Endothelial cell of umbilical vein (primary cell): ENCODE measurements at places on chromosomes 12 and 14.

DNA sequence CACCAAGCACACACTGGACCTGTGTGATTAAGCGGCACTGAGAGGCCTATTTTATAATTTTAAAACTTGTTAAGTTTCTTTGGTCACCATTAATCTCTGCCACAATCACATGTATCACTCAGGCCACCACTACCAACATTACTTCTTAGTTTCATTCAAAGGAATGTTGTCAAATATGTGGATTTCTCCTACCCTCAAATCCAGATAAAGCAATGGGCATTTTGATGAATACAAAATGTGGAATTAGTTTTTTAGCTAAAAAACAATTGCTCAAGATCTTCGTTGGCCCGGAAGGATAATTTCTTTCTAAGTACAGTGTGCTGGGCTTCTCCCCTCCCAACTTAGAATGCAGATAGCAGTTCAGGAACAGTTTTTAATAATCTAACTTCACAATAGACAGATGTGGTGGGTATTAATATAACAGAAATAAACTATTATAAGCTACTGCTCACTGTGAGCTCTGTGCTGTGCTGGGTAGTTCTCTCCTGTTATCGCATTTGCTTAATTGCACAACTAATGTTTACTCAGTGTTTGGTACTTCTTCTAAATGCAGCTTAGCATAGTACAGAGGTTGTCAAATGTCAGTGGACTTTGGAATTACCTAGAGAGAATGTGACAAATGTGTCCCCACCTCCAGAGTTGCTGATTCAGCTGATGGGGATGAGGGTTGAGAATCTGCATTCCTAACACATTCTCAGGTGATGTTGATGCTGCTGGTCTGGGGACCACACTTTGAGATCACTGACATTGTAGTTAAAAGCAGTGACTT, 266.7 kb upstream of the AMIGO2 start:
- no peak for DNase-seq

DNA sequence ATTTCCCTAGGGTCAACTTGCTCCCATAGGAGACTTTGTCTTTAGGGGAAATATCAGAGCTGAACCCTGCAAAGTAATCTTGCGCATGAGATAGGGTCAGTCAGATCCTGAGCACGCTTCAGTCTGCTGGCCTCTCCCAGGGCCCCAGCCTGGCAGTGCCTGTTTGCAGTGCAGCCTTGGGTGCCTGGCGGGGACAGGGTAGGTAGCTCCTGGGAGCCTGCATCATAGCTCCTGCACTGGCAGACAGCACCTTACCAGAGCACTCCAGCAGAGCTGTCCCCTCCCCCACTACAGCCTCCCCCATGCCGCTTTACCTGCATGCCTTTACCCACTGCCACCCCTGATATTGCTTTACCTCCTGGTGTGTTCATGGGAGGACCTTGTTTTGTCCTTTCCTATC, 237.3 kb downstream of the CCDC59 start:
- DNase-seq: no peak

DNA sequence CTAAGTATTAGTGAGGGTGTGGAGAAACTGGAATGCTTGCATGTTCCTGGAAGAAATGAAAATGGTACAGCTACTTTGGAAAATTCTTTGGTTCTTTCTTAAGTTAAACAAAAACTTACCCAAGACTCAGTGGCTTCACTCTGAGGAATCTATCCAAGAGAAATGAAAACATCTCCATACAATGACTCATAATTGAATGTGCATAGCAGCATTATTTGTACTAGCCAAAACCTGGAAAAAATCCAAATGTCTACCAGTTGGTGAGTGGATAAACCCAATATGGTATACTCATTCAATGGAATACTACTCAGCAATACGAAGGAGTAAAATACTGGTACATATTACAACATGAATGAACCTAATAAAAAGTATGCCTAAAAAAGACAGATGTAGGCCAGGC, 18.0 kb upstream of the CRACR2A start:
- peak; percentile 41 for DNase-seq

DNA sequence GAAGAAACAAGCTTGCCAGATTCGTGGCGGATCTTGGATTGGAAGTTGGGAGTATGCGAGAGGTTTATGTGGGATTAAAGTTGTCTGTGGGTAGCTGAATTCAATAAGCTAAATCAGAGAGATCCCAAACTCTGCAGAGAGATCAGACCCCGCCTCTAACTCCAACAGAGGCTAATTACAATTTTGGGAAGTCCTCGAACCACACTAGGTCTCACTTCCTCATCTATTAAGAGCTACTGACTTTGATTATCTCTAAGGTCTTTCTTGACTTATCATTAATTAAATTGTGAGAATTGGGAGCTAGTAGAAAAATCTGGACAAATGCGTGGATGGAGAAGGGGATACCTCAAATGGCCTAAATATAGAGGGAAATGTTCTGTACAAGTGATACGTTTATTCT, 9.1 kb downstream of the NTF3 start:
- DNase-seq: no peak

GRCh38 chr12:128726886-128727285, 96.9 kb downstream of the SLC15A4 start:
- no peak for DNase-seq

DNA sequence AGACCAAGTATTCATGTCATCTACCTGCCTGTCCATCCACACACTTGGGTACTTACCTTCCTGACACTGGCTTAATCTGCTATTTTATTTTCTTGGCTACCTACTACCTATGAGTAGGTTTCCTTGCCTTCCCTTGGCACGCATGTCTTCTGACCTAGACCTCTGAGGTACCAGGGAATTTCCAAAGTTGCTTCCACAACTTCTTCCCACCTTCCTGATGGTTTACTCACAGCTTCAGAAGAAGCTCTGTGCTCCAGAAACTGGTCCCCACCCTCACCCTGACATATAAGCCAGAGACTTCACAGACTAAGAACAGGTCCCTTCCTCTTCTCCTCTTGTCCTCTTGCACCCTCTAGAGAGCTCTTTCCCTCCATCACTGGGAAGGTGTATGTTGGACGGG, 35.7 kb upstream of the DDX11 start:
- no peak for DNase-seq

DNA sequence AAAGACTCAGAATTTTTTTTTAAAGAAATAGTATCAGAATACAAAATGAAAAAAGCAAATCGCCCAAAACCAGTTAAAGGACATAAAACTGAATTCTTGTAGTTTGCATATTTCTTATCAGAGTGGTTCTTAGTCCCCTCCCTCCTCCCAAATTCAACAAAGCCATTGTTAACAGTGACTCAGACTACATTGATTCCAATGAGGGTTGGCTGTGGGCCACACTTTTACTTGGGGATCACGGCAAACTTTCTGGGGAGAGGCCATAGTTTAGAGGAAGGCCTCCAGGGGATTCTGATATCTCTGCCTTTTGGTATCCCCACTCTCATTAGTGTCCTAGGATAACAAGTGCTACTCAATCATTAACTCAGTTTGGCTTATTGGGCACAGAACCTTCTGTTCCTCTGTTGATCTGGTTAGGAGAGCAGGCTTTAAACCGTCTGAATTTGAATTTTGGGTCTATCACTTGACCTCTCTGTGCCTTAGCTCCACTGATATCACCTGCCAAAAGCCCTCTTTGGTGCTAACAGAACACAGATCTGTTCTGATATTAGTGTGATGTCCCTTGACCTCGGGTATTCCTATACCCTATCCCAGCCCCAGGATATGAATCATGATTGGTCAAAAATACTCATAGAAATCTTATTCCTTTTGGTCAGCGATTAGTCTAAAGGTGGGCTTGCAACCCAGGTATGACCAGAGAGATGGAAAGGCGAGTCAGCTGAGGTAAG, 45.2 kb upstream of the APPL2 start:
- peak; percentile 18 for DNase-seq

GRCh38 chr12:132584429-132584828, 26.0 kb downstream of the LRCOL1 start:
- no peak for DNase-seq

DNA sequence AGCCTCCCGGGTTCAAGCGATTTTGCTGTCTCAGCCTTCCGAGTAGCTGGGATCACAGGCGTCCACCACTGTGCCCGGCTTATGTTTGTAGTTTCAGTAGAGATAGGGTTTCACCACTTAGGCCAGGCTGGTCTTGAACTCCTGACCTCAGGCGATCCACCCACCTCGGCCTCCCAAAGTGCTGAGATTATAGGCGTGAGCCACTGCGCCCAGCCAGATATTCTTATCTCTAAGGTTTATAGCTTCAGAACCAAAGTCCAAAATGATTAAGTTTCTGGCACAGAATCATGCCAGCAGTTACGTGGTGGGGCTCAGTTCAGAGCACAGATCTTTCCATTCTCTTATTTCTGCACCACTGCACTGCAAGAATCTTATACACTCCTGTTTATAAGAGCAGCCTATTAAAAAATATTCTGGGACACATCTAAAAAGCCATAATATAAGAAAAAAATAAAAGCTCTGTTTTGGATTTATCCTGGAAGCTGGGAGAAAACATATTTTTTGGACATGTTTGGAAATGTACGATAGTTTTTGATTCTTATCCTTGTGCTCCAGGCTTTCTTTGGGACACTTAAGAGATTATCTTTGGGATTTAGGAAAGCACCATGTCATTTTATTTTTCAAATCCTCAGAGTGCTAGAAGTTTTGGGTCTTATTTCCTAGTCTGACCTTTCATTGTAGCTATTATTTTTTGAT, 129.6 kb downstream of the LMNTD1 start:
- DNase-seq: no peak
